Stimulated activated CD4-positive, alpha-beta T cell treated with anti-CD3 and anti-CD28 coated beads, TNF-alpha, amount 100 ng/mL, for 48 hours (primary cell): ENCODE measurements at places on chromosomes 3 and 15.

- DNase-seq, result no peak
These were observed at the start of gene UPK1B for GRCh38 chr3:119173325-119173724. UPK1B (plus strand) TSS chr3:119173598; CDS start chr3:119186742, 13,144 bp downstream.

- no peak for DNase-seq
These were observed 353.0 kb upstream of the SATB1 start for GRCh38 chr3:18778094-18778493.

- DNase-seq, result no peak
These were observed 343.5 kb downstream of the NEK10 start for GRCh38 chr3:27025718-27026117.

DNA sequence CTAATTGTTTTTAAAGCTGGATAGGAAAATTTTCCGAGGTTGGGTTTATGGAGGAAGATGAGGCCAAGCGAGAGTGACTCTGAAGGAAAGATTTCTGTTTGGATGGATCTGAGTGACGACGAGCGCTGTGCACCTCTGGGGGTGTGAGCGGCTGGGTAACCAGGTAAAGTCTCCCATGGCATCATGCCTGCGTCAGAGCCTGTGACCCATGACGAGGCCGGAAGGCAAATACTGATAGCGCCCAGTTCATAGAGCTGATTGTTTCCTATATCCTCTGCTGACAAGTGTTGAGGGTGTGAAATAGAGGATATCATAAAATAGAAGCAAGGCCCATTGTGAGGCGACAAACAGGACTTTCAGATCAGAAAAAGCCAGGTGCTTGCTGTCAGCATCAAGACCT is 33.7 kb upstream of the MAGEF1 start:
- no peak for DNase-seq

GRCh38 chr15:70154718-70155347 is 57.1 kb upstream of the TLE3 start:
- no peak for DNase-seq

GRCh38 chr3:57530071-57530608 is 14.0 kb downstream of the DNAH12 start:
- DNase-seq, result no peak

DNA sequence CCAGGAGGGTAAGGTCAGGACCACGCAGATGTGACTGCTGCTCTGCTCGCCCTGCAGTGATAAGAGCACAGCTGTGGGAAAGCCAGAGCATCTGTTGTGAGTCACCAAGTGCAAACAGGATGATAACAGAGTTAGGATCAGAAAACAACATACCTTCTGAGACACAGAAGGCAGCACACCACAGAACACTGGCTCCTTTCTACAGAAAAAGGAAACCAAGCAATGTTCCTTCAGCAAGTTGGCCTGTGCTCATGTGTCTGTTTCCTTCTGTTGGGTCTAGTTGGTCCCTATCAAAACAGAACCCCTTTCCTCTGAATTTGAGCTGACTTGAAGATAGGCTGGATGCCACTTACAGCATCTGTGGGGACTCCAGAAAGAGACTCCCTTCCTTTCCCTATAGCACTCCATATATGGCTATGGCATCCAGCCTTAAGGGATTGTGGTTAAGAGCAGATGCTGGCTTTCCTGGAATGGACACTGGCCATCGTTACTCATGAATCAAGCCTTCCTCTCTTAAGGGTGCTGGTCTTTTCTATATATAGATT is 440.7 kb upstream of the THBS1 start:
- DNase-seq, result no peak

DNA sequence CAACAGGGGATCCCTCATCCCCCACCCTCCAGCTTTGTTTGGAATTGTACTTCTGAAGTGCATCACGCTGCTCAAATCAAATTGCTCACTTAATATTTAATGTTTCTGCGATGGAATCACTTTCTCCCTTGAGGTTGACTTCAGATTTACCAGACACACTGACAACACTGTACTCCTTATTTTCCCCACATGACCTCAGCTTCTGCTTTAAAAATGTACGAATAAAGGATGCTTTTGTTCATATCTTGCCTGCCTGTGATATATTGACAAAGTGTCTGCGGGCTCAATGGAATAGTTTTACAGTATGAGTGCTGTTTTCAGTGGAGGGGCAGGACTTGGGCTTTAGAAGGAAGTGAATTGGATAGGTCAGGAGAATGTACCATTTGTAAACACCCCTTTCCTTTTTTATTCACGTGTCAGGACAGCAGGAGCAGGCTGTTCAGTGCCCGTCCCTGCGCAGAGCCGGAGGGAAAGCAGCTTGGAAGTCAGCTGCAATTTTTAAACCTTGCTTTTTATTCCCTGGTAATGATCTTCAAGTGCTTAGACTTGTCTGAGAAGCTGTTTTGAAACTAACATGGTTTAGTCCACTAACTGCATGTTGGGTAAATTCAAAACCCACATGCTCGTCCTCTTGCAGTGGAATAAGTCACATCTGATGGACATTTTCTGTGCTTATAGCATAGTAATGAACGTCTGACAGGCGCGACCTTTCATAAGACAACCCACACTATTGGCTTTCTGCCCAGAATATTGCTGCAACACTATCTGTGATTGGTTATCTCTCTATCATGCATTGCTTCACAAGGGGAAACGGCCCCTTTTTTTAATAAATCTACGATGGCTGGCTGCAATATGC is 29.9 kb downstream of the MBNL1 start:
- peak; percentile 41 for DNase-seq

- DNase-seq, result no peak
These were observed 144.9 kb downstream of the MEGF11 start for GRCh38 chr15:66108483-66109265.
